ENCODE measurements at places on chromosomes 3 and 15. TPM values are rescaled to one million over a fixed set of nuclear protein-coding genes. Genes with fewer than 3 reads are reported as not detected.

DNA sequence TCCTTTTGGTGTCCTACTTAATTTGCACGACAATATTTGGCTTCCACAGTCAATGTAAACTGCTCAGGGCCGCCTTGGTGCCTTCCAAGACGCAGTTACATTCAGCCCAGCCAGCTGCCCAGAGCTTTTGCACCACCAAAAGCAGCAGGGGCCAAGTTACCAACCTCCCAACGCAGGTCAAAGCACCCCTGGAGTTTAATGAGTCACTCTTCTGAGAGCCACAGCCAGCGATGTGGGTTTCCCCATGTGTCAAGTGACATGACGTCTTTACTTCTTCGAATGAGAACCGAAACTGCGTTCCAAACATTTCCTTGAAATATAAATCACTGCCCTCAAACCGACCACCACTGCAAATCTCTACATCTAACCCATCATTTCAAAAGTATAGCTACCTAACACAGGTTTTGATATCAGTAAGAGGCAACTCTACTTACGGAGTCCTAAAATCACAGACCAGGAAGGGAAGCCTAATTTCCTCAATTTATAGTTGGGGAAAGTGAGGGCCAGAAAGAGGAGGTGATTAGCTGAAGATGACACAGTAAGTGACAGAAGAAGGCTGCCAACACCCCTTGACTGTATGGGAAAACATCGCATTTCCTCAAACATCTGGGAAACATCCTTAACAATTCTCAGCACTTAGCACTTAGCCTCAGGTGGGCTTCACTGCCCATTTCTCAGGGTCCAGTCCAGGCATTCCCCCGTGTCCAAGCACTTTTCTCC, 24.5 kb downstream of the MB21D2 start:
- DNase-seq = peak; percentile 51

DNA sequence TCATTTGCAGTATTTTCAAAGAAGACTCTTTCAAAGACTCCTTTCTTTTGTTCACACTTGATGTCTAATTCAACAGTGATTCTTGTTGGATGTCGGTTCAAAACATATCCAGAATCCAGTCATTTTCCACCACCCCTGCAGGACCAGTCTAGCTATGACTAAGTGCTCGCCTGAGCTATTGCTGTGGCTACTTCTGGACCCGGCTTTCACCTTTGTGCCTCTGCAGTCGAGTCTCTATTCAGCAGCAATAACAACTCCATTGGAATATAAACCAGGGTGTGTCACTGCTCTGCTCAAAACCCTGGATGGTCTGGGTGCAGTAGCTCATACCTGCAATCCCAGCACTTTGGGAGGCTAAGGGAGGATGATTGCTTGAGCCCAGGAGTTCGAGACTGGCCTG, 55.0 kb downstream of the PRICKLE2 start:
- DNase-seq = no peak

GRCh38 chr3:178263236-178263916, 272.9 kb upstream of the KCNMB2 start:
- DNase-seq = no peak

DNA sequence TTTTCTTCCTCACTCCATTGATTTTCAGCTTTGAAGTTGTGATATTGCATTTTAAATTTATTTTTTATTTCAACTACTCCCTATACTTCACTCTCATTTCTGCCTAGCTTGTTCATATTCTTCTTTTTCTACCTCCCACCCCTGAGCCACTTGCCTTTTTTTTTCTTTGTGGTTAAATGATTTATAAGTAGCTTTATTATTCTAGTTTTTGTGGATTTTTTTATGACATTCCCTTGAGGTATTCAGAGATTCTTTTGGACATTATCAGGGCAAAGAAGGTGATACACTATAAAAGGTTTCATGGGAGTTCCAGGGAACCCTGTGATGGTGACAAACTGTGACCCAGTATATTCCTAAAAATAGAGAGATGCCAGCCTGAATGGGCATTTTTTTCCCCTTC, 3.3 kb downstream of the C15orf61 start:
- DNase-seq = no peak

- no peak for DNase-seq
Measured at GRCh38 chr3:149898771-149899170, 71.9 kb downstream of the PFN2 start.

GRCh38 chr3:127491323-127491722, 99.2 kb downstream of the TPRA1 start:
- DNase-seq = no peak

Gene ANKRD28
- total RNA-seq = 41.5 TPM
